Immature natural killer cell (primary cell): ENCODE measurements at places on chromosomes 12 and 14.
A peak's percentile ranks its signal among the peaks of the same experiment; 100 is the strongest.

DNA sequence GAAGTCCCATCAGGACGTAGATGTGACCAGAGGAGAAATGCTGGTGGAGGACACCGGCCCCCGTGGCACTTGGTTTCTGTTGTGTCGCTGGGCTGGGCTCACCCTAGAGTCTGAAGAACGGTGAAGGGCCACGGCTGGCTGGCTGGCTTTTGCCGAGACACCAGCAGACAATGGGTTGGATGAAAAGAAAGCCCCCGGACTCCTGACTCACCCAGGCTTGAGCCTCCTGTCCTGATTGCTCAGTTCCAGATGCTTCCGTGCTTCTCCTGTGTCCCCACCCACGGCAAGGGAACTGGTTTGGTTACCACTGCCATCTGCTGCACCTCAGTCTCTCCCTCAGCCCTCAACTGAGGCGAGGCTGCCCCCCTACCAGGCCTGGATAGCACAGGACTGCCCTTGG, 10.4 kb upstream of the ENDOU start:
- DNase-seq: no peak

- no peak for DNase-seq
Measured at GRCh38 chr14:80078501-80078900, 132.8 kb downstream of the DIO2 start.

DNA sequence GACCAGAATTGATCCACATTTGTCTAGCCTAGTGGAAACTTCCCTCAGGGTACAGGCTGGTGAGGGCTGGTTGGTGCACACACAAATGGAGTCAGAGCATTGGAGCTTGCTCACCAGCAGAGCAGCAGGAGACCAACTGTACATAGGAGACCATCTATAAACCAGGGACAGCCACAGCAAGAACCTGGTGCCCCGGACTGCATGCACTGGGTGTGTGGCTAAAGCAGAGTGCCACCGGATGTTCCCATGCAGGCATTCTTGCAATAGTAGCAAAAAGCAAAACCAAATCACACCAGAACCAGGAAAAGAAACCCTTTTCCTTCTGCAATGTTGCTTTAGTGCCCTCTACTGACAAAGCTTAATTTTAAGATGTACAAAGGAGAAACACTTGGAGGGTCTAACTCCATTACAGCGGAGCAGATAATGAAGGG, 136.4 kb downstream of the MDGA2 start:
- DNase-seq: no peak

DNA sequence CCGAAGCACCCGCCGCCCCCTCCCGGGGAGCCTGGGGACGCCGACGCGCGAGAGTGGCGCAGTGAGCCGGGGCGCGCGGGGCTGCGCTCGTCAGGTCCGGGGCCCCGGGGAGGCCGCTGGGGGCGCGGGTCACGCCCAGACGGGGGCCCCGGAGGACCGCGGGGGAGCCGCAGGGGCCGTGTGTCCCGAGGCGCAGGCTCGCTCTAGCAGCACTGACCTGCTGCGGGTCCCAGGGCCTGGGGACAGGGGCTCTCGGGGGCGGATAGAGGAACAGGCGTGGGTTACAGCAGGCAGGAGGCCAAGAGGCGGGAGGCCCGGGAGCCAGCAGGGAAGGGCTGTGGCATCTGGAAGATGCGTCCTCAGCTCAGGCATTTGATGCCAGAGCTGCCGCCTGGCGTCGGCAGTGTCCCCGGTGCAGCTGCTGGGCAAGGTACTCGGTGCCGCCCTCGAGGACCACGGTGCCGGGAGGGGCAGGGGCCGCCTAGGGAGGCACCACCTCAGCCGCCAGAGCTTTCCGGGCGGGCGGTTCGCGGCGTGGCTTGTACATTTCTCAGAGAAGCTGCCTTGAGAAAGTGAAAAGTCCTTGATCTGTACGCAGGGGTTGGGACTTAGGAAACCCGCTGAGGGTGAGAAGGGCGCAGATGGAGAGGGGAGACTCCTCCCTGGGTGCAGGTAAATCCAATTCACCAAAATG, 1.2 kb downstream of the WNT5B start:
- DNase-seq: no peak

DNA sequence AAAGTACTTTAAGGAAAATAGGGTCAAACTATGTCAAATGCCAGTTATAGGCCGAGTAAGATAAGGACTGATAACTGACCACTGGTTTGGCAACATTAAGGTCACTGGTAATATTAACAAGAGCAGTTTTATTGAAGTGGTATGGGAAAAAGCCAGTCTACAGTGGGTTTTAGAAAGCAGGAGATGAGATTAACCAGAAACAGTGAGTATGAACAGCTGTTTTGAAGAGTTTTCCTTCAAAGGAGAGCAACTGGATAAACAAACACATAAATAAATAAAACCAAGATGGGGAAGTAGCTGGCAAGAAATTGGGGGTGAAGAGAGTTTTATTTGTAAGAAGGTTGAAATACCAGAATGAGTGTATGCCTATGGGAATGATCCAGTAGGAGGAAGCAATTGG, 30.3 kb downstream of the KITLG start:
- DNase-seq: no peak

GRCh38 chr12:122852336-122853275, 17.3 kb downstream of the HIP1R start:
- DNase-seq: no peak

GRCh38 chr12:6697584-6698351, 2.8 kb downstream of the PIANP start:
- DNase-seq: peak; percentile 21

DNA sequence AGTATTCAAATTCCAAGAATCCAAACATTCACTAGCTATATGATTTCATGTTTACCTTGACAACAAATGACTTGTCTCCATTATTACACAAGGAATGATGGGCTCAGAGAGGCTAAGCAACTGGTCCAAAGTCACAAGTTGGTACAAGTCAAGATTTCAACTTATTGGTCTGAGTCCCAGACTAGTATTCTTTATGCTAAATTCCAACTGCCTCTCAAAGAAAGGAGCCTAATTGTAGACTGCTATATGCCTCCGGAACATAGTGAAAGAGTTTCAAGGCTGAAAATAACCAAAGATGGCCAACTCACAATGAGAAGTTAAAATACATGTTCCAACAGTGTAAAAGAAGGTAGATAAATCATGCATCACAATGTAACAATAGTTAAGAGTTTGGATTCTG, 7.5 kb downstream of the BTG1 start:
- no peak for DNase-seq

GRCh38 chr12:102871014-102871413, 46.0 kb downstream of the PAH start:
- no peak for DNase-seq

GRCh38 chr12:121334513-121335343, 17.5 kb downstream of the ANAPC5 start:
- peak; percentile 41 for DNase-seq

DNA sequence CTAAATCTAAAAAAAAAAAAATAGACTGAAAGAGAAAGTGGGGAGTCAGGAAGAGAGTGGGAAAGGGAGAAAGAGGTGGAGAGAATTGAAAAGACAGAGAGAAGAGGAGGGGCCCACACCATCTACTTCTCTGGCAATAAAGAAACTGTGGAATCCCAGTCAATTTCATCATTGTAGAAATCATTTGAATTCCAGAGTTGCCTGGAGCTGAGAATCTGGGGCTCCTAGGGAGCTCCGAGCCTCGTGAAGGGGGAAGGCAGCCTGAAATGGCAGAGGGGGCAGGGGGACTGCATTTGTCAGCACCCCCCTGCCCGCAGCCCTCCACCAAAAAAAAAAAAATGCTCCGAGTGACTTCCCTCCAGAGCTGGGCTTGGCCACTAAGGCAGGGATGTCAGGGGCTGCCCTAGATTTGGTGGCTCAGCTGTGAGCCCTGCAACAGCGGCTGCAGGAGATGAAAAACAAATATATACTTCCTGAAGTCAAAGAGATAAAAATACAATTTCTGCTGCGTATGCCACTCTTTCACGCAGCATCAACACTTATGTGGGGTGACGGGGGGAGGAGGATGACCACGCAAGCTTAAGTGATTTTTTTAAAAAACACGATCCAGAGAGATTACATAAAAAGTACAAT, 80.5 kb downstream of the BCL11B start:
- peak; percentile 6 for DNase-seq

- DNase-seq: peak; percentile 69
Measured at GRCh38 chr14:102516531-102517391, 7.2 kb upstream of the ANKRD9 start.

- peak; percentile 62 for DNase-seq
Measured at GRCh38 chr14:61472011-61472672, 150.8 kb downstream of the PRKCH start.

GRCh38 chr12:86139671-86140070, 116.5 kb downstream of the MGAT4C start:
- DNase-seq: no peak

DNA sequence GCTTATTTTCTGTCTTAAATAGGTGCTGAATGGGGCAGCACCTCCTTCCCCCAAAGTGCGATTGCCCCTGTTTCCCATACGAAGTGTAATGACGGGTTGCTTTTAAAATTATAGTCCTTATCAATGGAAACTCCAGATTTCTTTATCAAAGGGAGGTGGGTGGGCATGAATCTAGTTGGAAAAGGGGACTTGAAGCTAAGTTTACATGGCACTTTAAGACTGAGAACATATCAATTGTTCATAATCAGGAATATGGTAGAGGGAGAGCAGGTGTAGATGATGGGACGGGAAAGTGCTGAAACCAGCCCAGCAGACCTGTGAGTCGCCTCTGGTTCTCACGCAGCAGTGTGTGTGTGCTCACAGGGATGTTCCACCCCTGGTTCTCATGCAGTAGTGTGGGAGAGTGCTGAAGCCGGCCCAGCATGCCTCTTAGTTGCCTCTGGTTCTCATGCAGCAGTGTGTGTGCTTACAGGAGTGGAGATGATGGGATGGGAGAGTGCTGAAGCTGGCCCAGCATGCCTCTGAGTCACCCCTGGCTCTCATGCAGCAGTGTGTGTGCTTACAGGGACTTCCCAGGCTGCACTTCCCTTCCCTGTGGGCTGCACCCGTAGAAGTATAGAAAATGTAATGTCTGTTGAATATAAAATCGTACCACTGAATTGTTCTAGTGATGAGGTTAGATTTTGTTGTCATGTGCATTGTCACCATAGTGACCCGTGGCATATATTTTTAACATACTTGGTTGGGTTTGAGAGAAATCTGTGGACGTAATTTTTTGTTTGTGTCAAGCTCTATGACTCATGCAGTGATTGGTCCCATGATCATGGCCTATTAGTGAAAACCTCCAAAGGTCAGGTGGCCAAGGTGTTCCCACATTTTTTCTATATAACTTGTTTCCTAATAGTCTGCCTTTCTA, 51.6 kb downstream of the GPATCH2L start:
- DNase-seq: no peak

GRCh38 chr12:99847936-99848335, 136.8 kb downstream of the ANKS1B start:
- no peak for DNase-seq

DNA sequence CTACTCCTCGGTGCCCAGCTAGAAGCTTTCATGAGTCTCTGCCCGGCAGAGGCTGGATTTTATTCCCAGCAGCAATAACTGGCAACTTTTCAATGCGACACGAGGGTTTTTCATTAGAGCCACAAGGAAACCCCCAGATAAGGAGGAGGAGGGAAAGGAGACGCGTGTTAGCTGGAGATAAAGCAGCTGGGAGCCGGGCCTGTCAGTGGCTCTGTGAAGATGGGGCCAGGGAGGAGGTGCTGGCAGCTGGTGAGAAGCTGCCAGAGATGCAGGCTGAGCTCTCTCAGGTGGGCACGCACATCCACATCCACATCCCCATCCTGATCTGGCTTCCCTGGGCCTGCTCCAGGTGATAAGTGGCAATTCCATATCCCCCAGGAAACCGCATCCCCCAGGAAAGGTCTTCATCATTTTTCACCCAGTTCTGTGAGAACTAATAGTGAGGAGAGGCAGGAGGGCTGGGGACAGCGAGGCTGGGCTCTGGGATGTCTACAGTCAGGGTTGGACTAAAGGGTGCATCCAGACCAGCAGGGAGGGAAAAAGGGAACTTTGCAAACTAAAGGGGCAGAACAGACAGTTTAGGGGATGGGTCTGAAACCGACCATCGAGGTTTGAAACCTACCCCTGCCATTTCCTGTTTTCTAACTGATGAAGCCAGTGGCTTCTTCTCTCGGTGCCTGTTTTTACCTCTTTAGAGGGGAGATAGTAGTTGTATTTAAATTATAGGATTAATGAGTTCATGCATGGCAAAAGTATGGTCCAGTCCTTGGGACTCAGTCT, 413.2 kb downstream of the DPF3 start:
- DNase-seq: no peak

GRCh38 chr12:89695830-89696229, 12.8 kb downstream of the ATP2B1 start:
- no peak for DNase-seq

- DNase-seq: no peak
Measured at GRCh38 chr14:45649051-45649450, 396.0 kb upstream of the MIS18BP1 start.
